Dorsolateral prefrontal cortex (tissue), 122 donors: ENCODE measurements at places on chromosomes 3 and 15. TPM values are rescaled to one million over a fixed set of nuclear protein-coding genes. Genes with fewer than 3 reads are reported as not detected.
A peak's percentile ranks its signal among the peaks of the same experiment; 100 is the strongest.

Gene AADAC
- total RNA-seq: not detected

Gene CEP19
- total RNA-seq: 9.1 TPM

Gene STAG1
- 36.1 TPM for total RNA-seq

Gene NFKBIZ
- 11.6 TPM for total RNA-seq

Gene BFSP2
- total RNA-seq: not detected

DNA sequence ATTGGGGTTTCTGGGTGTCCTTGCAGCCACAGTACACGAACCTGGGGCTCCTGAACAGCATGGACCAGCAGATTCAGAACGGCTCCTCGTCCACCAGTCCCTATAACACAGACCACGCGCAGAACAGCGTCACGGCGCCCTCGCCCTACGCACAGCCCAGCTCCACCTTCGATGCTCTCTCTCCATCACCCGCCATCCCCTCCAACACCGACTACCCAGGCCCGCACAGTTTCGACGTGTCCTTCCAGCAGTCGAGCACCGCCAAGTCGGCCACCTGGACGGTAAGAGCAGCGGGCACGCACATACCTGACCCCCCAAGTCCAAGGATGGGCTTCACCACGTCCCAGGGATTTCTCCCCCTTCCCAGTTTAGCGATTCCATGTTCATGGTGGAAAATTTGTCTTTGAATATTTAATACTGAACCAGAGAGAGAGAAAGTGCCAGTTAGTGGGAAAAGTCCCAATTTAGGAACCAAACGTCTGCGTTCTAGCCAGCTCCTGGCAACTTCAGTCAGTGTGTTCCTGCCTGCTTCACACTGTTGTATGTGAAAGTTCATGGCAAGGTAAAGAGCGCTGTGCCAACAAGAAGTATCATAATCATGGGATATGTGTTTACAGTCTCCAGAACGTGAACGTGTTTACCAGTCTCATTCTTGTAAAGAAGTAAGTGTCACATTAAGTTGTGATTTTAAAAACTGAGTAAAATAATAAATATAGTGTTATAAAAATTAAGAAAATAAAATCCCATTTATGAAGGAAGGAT lies 177.2 kb downstream of the TP63 start:
- DNase-seq: no peak

GRCh38 chr3:29949940-29950616 lies 656.3 kb upstream of the TGFBR2 start:
- no peak for DNase-seq

- no peak for DNase-seq
These were observed 239.2 kb upstream of the IL12A start for GRCh38 chr3:159749406-159749805.

DNA sequence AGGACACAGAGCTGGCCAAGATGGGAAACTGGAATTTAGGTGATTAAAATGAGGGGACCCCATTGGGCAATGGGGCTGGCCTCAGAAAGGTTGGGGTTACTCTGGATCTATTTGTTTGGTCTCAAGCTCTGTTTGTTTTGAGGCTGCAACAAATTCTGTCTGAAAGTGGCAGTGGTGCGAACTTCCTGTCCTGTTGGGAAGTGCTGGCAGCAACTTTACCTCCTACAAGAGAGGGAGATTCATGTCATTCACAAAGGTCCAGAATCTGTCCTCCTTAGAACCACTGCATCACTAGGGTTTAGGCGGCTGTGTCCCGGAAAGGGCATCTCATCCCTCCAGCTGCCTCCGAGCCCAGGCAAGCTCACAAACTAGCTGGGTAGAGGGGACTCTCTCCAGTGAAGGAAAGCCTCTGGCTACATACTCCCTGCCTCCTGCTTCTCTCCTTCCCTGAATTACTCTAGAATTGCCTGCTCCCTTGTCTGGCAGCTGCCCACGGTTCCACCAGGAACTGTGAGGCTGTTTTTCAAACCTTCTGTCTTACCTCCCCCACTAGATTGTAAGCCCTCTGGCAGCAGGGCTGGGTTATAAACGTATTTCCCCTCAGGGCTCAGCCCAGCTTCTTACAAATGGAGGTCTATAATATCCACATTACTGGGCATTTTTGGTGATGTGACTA lies 23.6 kb downstream of the MEGF11 start:
- DNase-seq: no peak

DNA sequence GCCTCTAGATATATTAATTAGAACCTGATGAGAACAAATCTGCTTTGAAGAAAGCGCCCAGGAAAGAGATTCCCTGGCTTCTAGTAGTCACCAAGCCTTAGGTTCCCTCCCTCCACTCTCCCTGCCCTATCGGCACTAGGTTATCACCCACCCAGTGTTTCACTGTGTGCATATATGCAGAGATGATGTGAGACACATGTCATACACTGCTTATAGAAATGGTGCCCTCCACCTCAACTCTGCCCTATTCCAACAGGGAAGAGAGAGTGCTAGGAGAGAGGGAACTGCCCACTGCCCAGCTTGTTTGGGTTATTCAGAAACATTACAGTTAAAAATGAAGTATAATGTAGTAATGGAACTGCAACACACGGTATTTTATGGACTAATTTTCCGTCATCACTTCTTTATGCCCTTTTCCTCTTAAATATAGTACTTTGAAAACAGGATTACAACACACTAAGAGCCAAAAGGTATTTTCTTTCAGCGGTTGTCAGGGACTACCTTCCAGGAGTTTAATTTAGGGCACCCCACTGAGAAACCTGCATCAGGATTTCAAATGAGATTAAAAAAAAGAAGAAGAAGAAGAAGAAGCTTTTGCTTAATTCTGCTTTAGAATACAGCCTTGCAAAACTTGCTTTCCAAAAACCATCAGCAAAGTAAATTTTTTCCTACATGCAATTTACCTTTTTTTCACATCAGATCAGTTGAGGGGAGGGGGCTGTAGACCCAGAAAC lies 55.3 kb downstream of the MEIS2 start:
- DNase-seq: no peak

DNA sequence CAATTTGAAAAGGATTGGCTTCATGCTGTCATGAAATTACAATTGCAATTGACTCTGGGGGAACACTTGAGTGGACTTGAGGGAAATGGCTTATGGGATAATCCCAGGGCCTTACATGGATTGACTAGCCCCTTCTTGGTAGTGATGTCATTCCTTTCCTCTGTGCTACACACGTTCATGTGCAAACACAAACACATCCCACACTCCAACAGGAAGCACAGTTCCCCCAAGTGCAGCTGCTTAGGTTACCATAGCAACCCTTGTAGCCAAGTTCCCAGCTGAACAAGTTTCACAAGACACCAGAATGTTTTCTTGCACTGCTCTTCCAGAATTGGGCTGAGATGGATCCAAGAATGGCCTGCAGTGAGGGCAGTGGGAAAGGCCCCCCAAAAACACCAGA lies 217.0 kb downstream of the ZNF621 start:
- peak; percentile 63 for DNase-seq

GRCh38 chr3:123336441-123336851 lies 112.4 kb downstream of the ADCY5 start:
- DNase-seq: no peak

- DNase-seq: no peak
These were observed 87.5 kb upstream of the PLXNA1 start for GRCh38 chr3:126895178-126896066.

DNA sequence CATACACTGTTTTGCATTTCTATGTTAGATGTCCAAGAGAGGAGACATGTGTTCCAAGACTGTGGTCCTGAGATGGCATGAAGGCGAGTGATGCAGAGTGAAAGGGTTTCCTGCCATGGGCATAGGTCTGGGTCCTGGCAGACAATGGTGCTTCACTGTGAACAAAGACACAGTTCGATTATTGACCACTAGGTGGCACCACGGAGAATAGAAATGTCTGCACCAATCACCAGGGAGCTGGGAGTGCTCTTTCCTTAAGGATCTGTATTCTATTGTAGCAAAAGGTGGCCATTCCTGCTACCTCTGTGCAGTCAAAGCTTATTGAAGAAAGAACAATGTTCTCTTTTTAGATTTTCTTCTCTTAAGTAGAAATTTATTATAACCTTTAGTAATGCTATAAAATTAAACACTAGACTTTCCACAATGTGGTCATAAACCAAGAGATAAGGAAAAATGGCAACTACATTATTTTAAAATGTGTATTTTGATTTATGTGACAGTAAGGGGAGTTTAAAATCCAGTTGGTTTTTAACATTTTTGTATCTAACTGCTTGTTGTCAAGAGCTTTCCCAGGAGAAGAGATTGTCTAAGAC lies 88.7 kb downstream of the GABRG3 start:
- no peak for DNase-seq

DNA sequence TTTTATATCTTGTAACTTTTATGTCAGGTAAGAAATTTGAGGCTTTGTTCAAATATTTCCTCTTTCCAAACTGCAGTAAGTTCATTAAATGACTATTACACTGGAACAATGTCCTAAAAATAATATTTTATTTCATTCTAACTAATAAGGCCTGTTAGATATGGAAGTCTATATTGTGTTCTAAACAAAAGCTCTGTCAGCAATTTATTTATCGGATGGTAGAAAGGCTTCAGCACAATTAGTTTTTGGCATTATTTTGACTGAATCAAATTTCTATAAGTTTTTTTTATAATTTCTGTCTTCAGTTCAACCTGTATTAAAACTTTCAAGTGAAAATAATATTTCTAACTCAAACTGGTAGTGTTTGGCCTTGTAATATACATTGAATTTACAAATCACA lies 992.1 kb downstream of the EPHA3 start:
- no peak for DNase-seq

- no peak for DNase-seq
These were observed 34.5 kb downstream of the COLQ start for GRCh38 chr3:15486979-15487378.

- DNase-seq: no peak
These were observed 47.9 kb downstream of the QTRT2 start for GRCh38 chr3:114104414-114104813.

DNA sequence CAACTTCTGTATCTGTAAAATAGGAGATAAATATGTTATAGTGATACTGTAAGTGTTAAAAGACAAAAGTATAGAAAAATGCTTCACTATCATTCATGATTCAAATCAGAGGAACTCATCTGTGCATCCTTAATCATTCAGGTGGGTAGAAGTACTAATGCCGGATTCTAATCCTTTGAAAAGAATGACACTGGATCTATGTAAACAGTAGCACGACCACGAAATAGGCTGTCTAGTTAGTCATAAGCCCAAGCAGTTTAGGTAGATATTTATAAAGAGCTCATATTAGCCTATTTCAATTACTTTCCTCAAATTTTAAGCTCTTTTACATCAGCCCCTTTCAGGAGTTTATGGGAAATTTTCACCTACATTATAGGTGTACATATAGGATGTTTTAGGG lies 437.9 kb downstream of the SOX2 start:
- no peak for DNase-seq

GRCh38 chr3:45958321-45958791 lies 15.1 kb downstream of the CXCR6 start:
- DNase-seq: no peak
